ENCODE measurements at places on chromosomes 16 and 17.
A peak's percentile ranks its signal among the peaks of the same experiment; 100 is the strongest.

GRCh38 chr17:56603486-56604238 lies 10.2 kb downstream of the NOG start:
- no peak for DNase-seq

- DNase-seq = no peak
Observed at GRCh38 chr16:58046936-58047335, 21.4 kb downstream of the MMP15 start.

DNA sequence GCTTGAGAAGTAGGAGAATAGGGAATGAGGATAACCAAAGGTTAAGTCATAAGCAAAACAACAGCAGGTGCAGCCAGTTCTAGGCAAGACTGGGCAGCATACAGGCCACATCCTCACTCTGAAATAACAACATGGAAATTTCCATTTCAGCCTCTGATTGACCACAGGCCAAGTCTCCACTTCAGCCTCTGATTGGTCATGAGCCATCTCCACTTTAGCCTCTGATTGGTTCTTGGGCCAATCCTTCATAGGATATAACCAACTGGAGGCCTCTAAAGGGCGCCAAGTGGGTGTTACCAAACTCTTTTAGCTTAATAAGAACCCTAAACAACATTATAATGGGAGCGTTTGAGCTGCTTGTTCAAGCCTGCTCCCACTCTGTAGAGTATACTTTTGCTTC lies 512.0 kb downstream of the NPIPA7 start:
- peak; percentile 10 for DNase-seq

DNA sequence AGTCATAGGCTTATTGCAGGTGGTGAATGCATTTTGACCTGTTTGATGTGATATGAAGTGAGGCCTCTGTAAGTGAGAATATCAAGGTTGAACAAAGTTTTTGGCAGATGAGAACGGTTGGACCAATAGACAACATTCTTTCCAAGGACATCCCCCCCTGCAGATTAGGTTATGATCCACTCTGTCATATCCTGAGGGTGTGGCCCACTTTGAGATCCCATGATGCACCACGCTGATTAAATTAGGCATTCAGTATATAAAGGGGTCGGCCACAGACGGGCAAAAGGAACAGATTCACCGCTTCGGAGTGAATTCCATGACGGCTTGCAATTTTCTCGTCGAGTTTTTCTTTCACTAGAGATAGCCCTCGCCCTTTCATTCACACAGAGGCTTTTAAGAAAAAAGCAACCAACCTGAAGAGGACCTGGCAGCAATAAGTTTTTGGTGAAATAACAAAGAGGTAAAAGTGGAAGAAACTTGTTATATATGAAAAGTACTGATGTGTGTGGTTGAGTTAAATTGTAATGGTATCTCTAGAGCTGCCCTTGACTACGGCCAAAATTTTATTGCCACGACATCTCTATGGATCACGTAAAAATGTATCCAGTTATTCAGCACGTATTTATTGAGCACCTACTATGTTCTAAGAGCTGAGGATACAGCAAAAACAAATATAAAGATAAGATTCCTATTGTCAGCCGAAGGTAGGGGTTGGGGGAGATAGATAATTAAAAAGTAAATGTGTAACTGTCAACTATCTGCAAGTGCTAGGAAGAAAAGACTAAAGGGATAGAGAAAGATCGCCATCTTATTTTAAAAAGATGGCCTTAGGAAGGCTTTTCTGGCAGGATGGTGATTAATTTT lies 1.7 kb upstream of the RBBP6 start:
- no peak for DNase-seq

DNA sequence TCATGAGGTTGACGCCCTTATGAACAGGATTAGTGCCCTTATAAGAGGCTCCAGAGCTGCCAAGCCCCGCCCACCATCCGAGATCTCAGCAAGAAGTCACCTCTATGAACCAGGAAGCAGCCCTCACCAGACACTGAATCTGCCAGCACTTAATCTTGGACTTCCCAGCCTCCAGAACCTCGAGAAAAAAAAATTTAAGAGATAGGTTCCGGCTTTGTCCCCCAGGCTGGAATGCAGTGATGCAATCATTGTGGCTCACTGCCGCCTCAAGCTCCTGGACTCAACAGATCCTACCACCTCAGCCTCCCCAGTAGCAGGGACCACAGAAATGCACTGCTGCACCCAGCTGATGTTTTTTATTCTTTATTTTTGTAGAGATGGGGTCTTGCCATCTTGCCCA lies 22.5 kb upstream of the ADCY9 start:
- DNase-seq = no peak

DNA sequence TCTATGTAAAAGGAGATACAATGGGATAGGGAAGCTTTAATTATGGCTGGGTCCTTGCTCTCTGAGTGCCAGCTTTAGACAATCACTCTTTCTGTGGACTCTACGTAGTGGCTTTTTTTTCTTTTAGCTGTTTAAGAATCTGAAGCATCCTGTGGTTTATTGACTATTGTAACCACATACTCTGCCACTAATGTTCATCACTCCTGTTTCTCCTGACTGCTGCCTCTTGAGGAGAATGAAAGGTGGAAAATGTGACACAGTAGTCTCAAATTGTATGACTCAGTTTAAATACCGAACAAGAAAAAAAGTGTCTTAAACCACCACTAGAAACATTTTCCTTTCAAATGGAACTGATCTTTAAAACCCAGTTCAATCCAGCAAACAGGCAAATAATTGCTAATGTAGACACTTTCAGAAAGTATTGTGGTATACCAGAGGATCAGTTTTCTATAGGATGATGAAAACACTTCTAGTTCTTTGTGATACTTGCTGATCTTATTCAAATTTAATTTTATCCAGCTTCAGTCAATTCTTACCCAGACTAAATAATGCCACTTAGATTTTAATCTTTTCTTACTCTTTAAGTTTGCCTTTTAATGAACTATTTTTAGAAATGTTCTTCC lies 302.7 kb upstream of the PMFBP1 start:
- DNase-seq = no peak

- DNase-seq = no peak
Observed at GRCh38 chr17:13788385-13788784, 186.7 kb upstream of the HS3ST3A1 start.

DNA sequence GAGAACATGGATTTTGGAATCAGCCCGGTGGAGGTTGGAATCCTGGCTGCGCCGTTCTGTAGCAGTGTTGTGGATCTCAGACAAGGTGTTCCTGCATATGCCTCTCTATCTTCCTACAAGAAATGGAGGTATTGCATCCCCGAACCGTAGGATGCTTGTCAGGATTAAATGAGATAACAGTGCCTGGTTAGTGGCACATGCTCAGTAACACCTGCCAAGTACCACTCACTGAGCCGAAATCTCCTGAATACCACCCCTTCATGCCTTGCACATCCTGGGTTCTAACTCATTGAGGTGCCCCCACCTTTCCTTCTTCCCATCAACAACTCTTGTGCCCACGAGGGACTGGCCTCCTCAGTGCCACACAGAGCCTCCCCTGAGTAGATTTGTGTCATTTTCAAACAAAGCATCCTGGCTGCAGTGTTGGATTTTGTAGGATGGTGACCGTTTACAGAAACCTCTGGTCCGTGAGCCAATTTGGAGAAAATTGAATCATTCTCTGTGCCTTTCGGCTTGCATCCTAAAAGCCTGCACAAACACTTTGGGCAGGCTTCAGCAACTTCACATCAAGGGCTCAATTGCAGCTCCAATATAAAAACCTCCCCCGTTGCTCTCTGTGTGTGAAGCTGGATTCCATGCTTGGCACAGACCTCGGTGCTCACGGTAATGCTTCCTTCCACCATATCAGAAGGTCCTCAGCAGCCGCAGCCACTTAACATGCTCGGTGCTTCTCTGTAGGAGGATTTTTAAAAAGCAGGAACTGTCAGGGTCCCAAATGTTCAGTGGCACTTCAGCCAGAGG lies 84.2 kb downstream of the WWOX start:
- no peak for DNase-seq

GRCh38 chr17:81150377-81151077 lies 14.8 kb upstream of the PVALEF start:
- no peak for DNase-seq

GRCh38 chr17:77233635-77234334 lies 93.0 kb downstream of the SEC14L1 start:
- DNase-seq = peak; percentile 90

- no peak for DNase-seq
Observed at GRCh38 chr16:68035227-68035626, 12.1 kb downstream of the DUS2 start.

- no peak for DNase-seq
Observed at GRCh38 chr17:4474093-4474492, 24.6 kb upstream of the SPNS2 start.

- no peak for DNase-seq
Observed at GRCh38 chr17:17126131-17127110, 79.7 kb downstream of the PLD6 start.

DNA sequence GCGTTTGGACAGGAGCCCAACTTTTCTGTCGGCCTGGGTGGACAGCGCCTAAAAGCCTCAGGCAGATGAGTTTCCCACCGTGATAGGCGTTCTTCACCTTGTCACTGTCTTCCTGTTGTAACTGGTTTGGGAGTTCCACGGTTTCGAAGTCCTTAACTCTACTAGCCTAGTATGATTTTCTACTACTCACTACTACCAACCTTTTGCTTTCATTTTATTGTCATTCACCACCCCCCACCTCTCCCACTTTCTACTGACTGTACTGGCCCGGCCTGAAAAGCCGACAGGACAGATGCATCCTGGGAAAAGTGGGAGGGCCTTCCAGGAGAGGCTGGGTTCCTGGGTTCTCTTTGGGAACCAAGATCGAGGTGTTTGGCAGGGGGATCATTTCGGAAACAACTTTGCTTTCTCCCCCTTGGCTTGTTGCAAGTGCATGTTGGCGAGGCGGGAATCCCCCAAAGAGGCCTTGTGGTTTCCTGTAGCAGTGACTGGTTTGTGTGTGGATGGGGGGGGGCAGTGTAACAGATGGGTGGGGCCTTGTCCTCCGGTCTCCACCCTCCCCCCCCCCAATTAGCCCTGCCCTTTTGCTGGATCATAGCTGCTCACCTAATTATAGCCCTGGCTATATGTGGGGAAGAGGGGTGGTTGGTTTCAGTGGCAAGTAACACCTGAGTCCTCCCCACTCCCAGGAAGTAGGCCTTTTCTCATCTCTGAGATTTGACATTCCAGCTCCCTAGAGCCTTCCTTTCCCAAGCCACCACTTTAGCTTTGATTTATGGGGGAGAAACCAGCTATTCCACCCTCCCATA lies 1.4 kb downstream of the EIF5A start:
- peak; percentile 95 for DNase-seq

GRCh38 chr16:3999479-4000325 lies 116.5 kb downstream of the ADCY9 start:
- no peak for DNase-seq

GRCh38 chr16:5412731-5413130 lies 315.1 kb upstream of the EEF2KMT start:
- DNase-seq = no peak

DNA sequence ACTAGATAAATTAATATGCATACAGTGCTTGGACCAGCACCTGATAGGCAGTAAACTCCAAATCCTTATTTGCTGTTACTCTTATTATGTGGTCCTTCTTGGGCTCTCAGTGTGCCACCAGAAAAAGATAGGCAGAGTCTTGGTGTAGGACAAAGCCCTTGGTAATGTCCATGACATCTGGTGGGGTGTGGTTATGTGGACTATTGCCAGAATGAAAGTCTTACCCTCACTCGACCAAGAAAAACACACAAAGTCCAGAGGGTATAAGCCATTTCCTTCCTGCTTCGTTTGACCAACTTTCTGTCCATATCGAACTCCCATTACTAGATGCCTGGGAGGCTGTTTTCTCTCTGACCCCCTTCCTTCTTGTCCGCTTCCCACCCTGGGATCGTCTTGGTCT lies 140.9 kb downstream of the UTP18 start:
- DNase-seq = no peak

GRCh38 chr16:28531777-28532744 lies 6.7 kb downstream of the NUPR1 start:
- DNase-seq = peak; percentile 42

DNA sequence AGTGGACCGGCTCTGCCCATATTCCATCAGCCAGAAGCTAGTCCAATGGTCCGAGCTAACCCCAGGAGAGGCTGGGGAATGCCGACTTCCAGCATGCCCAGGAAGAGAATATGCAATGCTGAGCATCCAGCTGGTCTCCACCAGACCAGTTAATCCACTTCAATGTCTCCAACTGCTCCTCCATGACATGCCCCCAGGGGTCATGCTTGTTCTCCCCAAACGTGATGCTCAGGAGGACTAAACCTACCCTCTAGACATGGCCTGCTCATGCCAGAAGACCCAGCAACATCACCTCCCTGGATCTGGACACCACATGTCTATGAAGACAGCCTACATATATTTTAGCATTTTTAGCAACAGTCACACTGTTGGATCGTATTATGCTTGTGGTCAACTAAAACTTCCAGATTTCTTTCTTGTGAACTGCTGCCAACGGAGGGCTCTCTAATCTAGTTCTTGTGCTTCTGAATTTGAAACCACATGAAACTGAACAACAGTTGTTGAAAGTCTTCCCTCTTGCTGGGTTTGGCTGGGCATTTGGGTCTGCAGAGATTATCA lies 245.1 kb downstream of the SOX9 start:
- peak; percentile 34 for DNase-seq

GRCh38 chr17:4318596-4318995 lies 47.9 kb downstream of the UBE2G1 start:
- no peak for DNase-seq

DNA sequence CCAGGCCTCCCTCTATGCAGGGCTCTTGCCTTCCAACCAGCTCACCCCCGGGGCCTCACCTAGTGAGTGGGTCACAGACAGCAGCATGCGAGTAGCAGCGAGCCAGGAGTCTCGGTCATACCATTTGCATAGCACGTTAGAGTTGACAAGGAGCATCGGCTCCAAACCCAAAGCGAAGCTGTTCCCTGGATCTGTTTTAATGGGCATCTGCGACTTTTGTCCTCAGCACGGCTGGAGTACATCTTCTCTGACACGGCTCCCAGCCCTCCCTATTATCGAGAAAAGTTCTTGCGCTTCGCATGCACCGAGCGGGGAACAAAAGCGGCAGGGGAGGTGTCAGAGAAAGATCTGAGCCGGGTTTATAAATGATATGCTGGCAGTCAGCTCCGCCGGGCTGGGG lies 253.3 kb downstream of the MAF start:
- DNase-seq = no peak

- peak; percentile 22 for DNase-seq
Observed at GRCh38 chr17:39167476-39167875, 1.5 kb upstream of the ARL5C start.

DNA sequence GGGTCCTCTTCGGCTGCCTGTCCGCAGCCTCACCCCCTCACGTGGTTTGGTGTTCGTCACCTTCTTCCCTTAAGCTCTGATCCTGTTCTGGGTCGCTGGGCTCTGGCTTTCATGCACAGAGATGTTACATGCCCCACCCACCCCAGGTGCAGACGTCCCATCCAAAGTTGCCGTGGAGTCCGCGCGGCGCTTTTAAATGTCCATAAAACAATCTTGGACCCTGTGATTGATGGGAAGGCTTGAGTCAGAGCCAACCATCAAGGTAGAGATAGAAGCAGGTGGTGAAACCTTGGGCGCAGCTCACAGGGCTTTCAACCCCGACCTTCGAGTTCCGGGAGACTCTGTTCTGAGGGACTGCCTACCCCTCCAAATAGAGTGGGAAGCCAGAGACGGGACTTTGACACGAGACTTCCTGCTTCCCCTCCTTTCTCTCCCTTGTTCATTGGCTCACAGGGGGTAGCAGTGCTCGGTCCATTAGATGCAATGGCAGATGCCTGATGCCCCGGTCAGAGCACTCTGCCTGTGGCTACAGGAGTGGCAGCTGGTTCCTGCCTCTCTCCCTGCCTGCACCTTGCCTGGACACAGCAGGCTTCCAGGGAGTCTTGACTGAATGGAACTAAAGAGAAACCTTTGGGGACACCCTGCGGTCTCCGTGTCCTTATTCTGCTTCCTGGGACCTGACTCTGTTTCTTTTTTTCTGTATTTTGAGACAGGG lies 4.0 kb downstream of the ENGASE start:
- DNase-seq = no peak
